Panc1 (cell line): ENCODE measurements at places on chromosomes 5 and 9. TPM values are rescaled to one million over a fixed set of nuclear protein-coding genes. Genes with fewer than 3 reads are reported as not detected.

DNA sequence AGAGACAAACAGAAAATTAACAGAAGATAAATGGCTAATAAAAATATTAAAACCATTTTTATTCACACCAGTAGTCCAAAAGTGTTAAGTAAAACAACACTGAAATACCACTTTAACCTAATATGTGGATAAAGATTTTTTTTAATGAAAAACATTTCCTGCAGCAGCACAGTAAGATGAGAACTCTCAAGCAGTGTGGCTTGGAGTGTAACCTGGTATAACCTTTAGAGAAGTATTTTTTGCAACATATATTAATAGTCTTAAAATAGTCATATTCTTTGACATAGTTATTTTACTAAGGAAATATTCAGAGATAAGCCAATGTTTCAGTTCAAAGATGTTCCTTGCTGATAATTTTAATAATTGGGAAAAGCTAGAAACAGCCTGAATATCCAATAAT, 644.4 kb downstream of the PDE4D start:
- no peak for DNase-seq

DNA sequence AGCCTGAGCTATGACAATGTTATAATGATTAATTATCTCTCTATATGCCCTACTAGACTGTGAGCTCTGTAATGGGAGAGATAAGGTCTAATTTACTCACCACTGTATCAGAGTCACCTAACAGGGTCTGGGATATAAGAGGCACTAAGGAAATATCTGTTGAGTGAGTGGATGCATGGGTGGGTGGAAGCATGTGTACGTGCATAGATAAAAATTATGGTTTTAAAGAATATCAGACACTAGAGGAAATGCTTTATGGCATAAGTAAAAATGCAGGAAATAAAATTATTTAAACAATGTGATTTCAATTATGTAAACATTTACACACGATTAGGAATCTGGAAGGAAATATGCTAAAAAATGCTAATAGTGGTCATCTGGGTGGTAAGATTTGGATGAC, 137.8 kb downstream of the SPOCK1 start:
- DNase-seq: no peak

DNA sequence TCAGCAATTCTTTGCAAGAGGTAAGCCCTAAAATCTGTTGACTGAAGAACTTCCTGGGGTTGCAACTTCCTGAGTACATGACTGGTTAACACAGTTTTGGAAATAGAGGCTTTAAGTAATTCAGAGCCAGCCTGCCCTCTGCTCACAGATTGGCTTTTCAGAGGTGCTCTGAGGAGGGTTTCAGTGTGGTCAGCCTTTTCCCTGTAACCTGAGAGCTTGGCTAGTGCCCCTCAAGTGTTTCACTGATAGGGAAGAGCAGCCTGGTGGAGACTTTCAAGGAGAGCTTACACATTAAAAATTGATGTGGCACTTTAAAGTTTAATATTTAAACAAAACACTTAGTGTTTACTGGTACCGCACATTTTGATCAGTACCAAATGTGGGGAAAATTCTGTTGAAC, 56.7 kb upstream of the FOXB2 start:
- DNase-seq: no peak

Gene TAS2R1
- total RNA-seq: not detected

DNA sequence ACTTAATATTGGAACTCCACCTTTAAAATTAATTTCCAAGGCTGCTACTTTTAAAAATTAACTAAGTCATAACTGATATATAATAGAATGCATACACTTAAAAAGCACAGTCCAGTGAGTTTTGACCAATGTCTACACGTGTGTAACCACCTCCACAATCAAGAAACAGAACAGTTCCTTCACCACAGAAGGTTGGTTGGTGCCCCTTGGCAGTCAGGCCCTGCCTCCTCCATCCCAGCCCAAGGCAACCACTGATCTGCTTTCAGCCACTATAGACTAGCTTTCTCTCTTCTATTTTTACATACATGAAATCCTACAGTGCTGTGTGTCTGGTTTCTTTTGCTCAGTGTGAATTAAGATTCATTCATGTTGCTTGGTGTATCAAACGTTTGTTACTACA, 215.2 kb downstream of the CRB2 start:
- no peak for DNase-seq

DNA sequence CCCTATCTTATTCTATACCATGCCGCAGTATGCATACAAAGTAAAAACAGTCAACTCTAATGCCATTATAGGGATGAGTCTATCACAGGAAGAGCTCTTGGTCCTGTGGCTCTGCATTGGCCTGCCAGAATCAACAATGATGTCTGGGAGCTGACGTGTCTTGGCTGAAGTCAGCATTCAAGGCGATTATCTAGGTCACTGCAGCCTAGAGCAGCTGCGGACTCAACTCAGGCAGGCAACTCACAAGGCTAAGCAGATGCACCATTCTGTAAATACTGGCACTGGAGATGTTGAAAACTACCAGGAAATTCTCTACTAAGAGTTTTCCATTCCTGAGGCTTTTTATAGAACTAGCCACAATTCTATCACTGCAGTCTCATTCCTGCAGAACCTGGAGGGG, 13.3 kb downstream of the SPATA9 start:
- DNase-seq: no peak

Gene APBA1
- total RNA-seq: 0.05 TPM
